NCI-H1105 (cell line): ENCODE measurements at places on chromosomes 12 and 14.

- no peak for DNase-seq
Measured at GRCh38 chr12:130614530-130614905, 101.6 kb downstream of the RIMBP2 start.

GRCh38 chr14:85580536-85581140 is 50.7 kb downstream of the FLRT2 start:
- no peak for DNase-seq

GRCh38 chr12:66387117-66387516 is 84.8 kb downstream of the HELB start:
- no peak for DNase-seq

GRCh38 chr12:27913999-27914614 is 58.4 kb downstream of the PTHLH start:
- DNase-seq: no peak

GRCh38 chr12:12350868-12351463 is 924 bp upstream of the MANSC1 start:
- no peak for DNase-seq

DNA sequence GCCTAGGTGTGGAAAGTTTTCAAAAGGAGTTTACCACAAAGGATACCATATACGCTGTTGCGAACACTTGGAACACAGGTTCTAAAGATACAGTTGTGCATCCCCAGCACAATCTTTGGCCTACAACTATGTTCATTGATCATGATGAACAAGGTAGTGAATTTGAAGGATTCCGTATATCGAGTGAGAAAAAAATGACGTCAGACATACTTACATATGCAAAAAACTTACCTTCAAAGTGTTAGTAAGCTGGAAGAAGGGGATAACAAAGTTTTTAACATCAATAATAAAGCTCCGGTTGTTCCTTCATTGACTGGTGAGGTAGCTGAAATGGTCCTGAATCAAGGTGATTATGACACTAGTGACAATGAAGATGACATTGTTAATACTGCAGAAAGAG is 133.9 kb upstream of the PDE3A start:
- no peak for DNase-seq

DNA sequence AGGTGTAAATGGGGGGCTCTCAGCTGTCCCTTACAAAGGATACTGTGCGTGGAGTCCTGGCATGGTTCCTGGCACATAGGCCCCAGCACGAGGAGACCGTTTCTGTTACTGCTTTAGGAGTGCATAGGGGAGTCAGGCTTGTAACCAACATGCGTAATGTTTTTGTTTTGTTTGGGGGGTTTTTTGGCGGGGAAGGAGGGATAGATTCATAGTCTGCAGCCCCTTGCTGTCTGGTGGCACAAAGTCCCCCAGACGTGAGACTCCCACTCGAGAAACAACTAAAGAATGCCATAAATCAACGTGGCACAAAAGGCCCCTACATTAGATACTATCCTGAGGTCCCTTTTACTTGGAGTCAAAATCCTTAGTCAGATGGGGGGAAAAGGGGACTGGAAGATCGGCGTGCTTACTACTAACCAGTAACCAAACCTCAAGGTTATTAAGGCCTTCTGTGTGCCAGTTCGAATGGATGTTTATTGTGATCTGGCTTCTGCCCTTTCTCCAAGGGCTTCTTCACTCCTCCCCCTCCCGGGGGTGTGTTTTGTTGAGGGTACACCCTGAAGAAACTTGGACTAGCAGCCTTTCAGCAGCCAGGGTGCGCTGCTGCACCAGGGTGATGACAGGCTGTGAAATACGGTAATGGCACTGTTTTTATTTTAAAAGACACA is 874 bp downstream of the ISCU start:
- peak; percentile 77 for DNase-seq

DNA sequence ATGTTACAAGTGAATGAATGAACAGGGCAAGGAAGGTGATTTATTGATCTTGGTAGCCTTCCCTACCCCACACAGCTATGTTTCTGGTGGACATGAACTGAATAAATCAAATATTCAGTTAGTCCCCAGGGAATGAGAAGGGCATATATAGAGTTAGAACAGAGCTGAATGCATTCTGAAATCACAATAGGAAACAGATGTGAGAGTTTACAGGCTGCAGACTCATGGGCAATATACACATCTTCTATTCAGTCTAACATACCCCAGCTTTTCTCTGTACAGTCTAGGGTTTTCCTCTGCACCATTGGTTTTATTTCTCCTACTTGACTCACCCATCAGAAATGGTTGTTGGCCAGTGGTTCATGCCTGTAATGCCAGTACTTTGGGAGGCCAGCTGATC is 7.3 kb upstream of the STX2 start:
- DNase-seq: no peak

DNA sequence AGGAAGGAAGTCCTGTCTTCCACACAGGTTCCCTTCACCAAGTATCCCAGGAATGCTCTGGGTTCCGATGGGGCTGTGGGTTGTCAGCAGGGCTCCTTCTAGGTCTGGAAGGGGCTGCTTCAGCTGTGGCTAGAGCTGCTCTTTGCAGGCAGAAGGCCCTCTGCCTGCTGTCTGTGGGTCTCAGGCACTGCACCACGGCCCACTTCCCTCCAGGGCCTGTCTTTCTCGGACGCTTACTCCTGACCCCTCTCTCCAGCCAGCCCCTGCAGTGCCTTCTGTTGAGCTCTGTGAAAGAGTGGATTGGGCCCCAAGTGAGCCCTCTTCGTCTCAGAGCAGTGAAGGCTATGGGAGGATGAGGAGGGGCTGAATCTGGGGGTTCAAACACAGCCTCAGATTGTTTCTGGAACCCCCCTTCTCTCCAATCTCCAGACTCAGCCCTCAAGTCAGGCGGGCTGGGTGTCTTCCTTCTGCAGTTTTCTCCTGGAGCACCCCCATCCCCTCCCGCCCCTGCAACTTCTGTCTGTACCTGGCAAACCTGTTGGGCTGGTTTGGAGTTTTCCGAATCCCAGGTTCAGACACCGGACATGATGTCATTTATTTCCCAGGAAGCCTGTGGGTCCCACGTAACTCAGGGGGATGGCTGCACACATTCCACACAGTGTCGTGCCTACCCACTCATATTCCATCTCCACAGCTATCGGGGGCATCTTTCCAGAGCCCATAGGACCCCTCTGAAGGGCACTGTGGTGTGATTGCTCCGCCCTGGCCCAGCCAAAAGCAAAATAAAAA is 24.9 kb upstream of the SPPL3 start:
- DNase-seq: no peak

GRCh38 chr12:132801741-132802140 is 26.9 kb downstream of the GOLGA3 start:
- no peak for DNase-seq

GRCh38 chr14:22814941-22815713 is at the start of gene SLC7A7:
Gene SLC7A7 (minus strand): TSS chr14:22815435. CDS start chr14:22813398, 2,037 bp downstream.
- DNase-seq: no peak

DNA sequence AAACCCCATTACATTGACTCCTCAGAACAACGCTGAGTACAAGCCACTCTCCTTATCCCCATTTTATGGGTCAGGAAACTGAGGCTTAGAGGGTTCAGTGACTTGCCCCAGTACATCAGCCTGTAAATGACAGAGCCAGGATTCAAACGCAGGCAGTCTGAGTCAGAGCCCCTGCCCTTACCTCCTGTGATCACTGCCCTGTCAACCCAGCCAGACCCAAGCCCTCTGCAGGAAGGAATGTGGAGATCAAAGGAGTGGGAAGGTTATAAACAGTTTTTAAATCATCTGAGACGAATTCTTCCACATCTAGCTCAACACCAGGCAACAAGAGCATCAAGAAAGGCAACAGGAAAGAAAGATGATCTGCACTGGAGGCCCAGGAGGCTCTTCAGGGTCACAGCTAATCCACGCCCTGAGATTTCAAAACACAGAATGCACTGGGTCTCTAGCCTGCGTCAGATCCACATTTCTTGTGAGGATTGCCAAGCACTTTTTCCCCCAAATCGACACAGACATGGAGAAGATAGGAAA is 38.5 kb downstream of the SPTB start:
- no peak for DNase-seq

GRCh38 chr12:57250956-57251355 is at the start of gene STAC3:
Gene STAC3 (minus strand): TSS chr12:57251187. CDS start chr12:57249636, 1,551 bp downstream.
- no peak for DNase-seq

GRCh38 chr12:62799126-62799736 is 135.7 kb downstream of the PPM1H start:
- DNase-seq: peak; percentile 70

DNA sequence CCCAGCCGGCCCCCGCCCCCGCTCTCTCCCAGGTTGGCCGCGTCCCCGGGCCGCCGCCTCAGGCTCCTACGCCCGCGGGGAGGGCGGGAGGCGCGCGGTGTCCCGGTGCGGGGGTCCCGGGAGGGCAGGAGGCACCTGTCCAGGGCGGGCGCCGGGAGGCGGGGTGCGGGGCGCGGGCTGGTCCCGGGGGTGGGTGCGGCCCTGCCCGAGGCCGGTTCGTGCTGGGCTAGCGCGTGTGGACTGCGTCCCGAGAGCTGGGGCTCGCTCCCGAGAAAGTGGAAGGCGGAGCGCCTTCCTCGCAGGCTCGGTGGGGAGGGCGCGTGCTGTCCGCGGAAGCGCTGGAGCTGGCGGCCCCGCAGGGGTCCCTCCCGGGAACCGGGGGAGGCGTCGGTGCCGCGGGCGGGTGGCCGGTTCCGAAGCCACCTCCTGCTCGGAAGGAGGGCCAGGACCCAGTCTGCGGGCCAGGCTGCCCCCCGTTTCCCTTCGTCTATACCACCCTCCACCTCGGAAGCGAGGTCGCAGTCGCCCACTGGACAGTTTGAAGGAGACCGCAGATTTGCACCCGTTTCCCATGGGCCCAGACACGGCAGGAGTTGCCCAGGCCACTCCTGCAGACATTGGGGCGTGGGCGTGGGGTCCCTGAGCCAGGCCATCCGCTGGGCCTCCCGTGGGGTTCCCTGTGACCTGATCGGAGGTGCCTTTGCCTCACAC is 636 bp downstream of the ZFYVE21 start:
- DNase-seq: no peak

- no peak for DNase-seq
Measured at GRCh38 chr14:92978229-92979021, 55.5 kb downstream of the CHGA start.

GRCh38 chr12:67722296-67722695 is 73.8 kb downstream of the DYRK2 start:
- DNase-seq: no peak

GRCh38 chr14:35368139-35368460 is 36.4 kb downstream of the NFKBIA start:
- DNase-seq: no peak

- no peak for DNase-seq
Measured at GRCh38 chr12:90086281-90086680, 377.6 kb upstream of the ATP2B1 start.

- no peak for DNase-seq
Measured at GRCh38 chr14:44833376-44834060, 128.2 kb downstream of the KLHL28 start.

GRCh38 chr12:24776861-24777260 is 172.0 kb downstream of the BCAT1 start:
- DNase-seq: no peak

GRCh38 chr12:46451276-46452021 is 78.9 kb upstream of the SLC38A2 start:
- DNase-seq: no peak

GRCh38 chr14:99476864-99477263 is 3.8 kb downstream of the SETD3 start:
- no peak for DNase-seq

DNA sequence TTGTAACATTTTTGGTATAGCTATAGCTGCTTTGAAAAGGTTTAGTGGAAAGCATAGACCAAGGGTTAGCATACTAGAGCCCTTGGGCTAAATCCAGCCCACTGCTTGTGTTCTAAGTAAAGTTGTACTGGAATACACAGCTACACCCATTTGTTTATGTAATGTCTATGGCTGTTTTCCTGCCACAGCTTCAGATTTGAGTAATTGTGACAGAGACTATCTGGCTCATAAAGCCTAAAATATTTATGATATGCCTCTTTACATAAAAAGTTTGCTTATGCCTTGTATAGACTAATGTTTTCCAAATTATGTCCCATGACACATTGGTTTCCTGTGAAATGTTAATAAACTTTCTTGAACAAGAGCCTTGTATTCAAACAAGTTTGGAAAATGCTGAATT is 234.8 kb upstream of the ATP2B1 start:
- no peak for DNase-seq

GRCh38 chr14:104419865-104420505 is 159.6 kb upstream of the C14orf180 start:
- DNase-seq: no peak

DNA sequence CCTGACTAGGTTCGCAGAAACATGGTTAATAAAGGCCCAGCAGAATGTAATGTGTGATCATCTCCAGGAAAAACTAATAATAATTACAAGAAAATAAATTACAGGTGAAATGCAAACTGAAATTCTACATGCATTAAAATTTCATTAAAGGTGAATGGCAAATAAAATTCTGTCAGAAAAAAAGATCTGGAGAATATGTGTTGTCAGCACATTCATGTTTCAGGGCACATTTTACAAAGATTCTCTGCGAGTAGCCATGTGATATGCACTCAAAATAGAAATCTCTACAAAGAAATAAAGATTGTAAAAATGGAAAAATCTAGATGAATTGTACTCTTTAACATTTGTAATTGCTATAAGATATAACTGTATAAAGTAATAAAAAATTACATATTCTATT is 765.2 kb downstream of the TMEM121 start:
- DNase-seq: no peak

DNA sequence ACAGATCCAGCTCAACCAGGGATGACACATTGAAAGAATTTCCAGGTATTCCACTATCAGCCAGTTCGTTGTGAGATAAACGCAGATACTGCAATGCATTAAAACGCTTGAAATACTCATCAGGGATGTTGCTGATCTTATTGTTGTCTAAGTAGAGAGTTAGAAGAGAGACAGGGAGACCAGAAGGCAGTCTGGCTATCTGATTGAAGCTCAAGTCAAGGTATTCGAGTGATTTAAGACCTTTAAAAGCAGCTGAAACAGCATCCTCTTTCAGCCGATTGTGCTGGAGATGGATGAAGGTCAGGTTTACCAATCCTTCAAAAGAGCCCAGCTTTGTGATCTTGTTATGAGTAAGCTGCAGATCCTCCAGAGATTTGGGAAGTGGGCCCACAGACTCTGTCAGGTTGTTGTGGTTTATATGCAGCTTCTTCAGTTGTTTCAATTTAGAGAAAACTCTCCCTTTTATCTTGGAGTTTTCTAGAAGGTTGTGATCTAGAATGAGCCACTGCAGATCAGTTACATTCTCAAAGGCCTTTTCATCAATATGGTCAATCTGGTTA is 3.0 kb downstream of the LUM start:
- DNase-seq: no peak
